ENCODE measurements at places on chromosomes 16 and 17.

DNA sequence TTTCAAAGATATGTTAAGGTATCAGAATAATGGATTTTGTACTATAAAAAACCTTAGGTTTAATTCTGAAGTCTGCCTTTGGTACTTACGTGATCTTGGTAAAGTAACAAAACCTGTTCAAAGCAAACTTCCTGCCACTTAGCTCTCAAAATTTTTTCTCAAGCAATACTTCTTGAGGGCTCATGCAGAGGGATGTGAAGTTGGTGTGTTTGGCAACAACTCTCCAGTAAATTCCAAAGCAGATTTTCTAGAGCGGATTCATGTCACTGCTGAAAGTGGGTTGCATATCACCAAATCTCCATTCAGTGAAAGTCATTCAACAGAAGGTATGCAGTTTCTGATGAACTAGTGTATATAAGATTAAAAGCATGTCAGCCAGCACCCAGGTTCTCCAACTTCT lies 856.7 kb downstream of the CDH8 start:
- no peak for DNase-seq

DNA sequence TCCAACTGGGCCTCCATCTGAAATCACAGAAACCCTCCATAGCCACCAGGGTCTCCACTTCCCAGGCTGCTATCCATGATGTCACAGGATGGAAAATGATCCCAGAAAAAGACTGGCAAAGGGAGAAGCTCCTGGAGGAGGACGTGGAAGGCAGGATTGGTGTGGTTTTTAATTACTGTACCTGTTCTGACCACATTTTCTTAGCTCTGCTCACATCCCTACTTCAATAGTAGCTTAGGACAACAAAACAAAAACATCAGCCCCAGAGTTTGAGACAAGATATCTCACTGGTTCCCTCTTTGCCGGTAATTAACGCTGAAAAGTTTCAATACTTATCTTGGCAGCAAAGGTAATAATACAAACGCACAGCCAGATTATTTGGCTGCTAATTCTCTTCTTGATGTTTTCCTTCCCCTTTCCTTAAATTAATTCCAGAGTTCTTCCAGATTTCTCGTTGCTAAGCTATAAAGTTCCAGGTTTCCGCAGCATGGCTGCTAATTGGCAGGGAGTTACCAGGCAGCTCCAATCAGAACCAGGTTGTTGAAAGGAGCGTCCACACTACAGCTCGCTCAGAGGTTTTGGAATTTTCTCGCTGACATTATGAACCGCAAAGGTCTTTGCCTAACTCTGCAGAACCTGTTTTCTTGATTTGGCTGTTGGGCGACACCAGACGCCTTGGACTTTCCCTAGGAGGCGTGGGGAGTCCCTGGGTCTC lies 263.4 kb downstream of the MRTFB start:
- no peak for DNase-seq

GRCh38 chr16:85677383-85677967 lies 11.3 kb downstream of the GINS2 start:
- DNase-seq: no peak

DNA sequence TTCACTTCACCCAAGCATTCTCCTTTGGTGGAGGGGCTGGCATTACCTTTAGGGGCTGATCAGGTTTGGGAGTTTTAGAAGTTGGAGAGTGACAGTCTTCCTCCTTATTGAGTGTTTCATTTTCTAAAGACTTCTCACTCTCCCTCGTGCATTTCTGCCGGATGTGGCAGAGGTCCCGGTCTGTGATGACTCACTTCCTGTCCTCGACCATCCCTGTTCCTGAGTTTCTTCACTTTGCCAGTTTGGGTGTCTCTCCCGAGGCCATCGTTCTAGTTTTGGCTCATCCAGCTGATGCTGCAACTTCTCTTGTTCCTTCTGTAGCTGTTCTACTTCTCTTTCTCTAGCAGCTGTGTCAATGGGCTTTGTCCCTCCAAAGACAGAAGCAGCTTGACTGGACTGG lies 104.3 kb downstream of the PHKB start:
- DNase-seq: no peak

- no peak for DNase-seq
These were observed 78.7 kb upstream of the GPRC5B start for GRCh38 chr16:19963301-19963700.

DNA sequence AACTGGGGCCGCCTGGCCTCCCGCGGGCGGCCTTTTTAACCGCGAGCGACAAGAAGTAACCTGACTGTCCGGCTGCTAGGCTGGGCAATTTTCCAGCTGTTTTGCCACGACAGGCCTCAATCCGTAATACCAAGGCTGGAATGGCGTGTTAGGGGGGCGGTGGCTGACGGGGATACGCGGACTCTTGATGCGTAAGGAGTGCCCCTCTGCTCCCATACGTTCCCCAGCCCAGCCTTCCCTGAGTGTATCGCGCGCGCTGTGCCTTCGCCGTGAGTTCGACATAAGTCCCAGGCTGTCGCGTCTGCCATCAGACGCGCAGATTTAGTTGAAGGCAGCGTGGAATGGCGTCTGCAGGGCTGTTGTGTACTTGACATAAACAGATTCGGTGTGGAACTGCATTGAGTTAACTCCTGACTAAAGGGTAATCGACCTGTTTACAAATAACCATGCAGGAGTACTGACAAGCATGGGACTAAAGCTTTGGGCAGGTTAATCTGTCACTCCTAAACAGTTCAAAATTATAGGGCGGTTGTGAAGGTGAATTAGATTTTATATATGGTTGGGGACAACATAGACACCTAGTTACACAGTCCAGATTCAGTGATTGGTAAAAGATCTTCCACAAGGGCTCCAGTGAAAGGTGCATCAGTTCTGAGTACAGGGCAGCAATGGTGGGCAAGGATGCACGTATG lies 16.6 kb upstream of the ERN1 start:
- DNase-seq: peak; percentile 37

GRCh38 chr16:70151391-70151790 lies 22.2 kb upstream of the CLEC18C start:
- no peak for DNase-seq

GRCh38 chr17:69944406-69944805 lies 130.6 kb upstream of the KCNJ16 start:
- no peak for DNase-seq

GRCh38 chr16:21603928-21604327 lies 4.6 kb downstream of the METTL9 start:
- DNase-seq: no peak

DNA sequence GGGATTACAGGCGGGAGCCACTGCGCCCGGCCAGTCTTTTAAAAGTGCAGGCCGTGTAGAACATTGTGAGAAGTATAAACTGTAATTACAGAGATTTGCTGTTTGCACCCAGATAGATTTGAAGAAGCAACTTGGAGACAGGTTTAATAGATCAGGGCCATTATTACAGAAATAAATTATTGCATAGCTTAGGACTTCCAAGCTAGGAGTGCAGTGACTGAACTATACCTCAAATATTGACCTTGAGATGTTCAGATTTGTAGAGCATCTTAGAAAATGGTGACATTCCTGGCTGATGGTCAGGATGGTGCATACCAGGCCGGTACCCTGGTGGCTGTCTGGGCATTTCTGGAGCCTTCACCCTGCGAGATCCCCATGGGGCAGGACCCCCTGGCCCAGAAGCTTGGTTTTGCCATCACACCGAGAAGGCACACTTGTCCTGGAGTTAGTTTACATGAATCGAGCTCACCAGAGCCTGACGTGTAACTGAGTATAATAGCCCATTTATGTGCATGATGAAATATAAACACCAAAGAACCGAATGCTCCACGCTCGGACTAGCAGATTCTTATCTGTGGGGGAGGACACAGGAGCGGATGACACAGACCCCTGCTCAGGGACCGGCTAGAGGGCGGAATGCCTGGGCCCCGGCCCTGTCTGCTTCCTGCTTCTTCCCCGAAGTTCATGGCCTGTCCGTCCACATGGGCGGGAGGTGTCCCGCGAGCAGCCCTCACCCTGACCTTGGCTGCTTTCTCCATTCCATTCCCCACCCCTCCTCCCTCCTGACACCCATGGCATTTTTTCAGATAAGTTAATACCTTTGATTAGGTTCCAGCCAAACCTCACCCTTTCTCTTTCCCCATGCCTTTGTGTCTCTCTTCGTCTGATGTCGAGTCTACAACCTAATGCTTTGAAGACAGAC lies 32.1 kb downstream of the CCDC40 start:
- DNase-seq: no peak

- DNase-seq: no peak
These were observed 116.1 kb upstream of the METRNL start for GRCh38 chr17:82963104-82963950.

DNA sequence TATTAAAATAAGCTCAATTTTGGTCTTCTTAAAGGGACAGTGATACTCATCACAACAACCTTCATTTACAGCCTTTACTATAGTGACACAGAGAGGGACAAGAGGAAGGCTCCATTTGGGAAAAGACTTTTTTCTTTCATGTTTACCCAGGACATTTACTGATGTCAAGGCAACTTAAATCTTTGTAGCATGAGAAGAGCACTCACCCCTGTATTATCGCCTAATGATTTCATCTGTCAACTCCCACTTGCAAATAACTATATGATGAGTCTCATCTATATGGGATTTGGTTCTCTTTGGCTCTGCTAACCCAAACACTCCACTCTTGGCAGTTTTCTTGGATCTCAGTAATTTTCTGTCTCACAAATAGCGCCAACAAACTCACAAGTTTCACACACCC lies 24.1 kb downstream of the BLMH start:
- DNase-seq: no peak

- DNase-seq: no peak
These were observed 93.3 kb downstream of the MYO1D start for GRCh38 chr17:32783602-32784001.

DNA sequence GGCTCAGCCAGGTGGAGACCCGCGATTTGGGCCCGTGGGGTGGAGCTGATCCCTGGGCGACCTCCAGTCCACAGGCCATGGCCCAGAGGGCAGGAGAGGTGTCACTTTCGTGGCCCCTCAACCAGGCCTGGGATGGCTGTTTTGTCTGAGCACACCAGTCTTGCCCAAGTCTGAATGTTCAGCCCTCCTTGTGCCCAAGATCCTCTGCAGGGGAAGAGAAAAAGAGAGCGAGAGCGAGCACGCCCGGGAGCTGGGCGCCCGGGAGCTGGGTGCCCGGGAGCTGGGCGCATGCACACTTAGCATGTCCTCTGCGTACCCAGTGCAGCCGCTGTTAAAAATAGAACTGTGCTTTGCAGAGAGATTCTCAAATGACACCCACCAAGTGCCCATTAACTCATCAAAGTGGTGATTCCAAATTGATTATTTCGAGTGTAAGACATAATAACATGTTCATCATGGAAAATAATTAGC lies 403.3 kb upstream of the TNRC6C start:
- DNase-seq: no peak

GRCh38 chr16:55100100-55100499 lies 169.4 kb downstream of the IRX5 start:
- DNase-seq: no peak

DNA sequence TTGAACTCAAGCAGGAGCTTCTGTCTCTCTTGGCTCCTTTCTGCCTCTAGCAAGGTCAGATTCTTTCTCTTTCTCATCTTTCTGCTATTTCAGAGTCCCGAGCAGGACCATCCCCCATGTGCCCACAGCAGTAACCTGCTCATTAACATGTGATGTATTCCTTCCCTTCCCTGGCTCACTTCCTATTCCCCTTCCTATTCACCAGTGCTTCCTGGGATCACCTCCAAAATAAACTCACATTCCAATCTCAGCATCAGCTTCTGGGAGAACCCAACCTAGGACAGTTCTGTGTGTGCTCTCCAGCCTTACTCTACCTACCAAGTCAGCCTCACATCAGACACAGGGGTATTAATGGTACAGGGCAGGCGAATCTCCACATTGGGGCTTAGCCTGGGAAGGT lies 546.4 kb upstream of the SALL1 start:
- no peak for DNase-seq

GRCh38 chr16:60064026-60064425 lies 1329.9 kb upstream of the GOT2 start:
- no peak for DNase-seq

DNA sequence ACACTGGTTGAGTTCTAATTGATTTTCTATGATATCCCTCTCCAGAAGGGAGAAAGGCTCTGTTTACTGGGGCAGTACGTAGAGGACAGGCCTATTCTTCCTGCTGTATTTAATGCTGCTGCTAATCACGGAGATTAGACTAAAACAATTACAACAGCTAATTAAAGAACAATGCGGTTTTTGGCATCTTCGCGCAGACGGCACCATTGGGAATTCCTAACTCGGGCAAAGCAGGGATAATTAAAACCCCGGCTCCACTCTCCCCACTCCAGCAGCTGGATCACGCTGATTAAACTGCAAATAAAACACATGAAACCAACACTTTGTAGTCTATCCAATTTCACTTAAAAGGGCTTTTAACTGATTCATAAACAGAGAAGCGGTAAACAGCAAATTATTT lies 147.6 kb downstream of the XYLT1 start:
- no peak for DNase-seq

GRCh38 chr17:31736855-31737625 lies 122.0 kb downstream of the COPRS start:
- DNase-seq: no peak

- no peak for DNase-seq
These were observed 601 bp downstream of the JMJD8 start for GRCh38 chr16:683396-684070.

DNA sequence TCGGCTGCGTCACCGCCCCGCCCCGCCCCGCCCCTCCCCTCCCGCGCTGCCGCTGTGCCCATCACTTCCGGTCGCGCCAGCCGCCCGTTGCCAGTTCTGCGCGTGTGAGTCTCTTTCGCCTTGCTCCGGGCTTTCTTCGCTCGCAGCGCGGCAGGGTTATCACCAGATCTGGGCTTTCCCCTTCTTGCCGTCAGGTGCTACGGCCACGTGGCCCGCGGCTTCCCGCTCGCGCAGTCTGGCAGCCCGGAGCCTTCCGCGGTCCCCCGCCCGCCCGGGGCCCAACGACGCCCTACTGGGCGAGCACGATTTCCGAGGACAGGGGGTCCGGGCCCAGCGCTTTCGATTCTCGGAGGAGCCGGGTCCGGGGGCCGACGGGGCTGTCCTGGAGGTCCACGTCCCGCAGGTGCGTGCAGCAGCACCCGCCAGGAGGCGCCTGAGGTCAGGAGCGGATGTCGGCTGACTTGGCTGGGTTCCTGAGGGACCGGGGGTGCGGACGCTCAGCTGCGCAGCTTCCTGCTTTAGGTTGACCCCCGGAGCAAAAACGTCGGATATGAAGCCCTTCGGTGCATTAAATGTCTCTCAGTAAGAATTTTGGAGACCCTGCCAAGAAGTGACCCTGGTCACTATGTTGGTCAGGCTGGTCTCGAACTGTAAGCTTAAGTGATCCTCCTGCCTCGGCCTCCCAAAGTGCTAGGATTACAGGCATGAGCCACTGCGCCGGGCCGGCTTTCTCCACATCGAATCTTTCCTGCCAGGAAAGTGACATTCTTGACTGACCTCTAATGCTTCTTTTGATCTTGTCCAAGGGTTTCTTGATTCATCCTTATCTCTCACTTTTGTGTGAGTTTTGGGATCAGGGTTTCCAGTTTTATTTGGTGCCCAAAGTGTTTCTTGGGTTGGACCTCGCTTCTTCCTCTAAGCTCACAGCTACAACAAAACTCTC lies at the start of gene METTL23:
TSS of gene METTL23 (plus strand) at position 64 of the 943 bp plus-strand sequence. CDS start 2,872 bp downstream, outside the sequence.
- DNase-seq: peak; percentile 69
